ENCODE measurements at places on chromosomes 1 and 21.

DNA sequence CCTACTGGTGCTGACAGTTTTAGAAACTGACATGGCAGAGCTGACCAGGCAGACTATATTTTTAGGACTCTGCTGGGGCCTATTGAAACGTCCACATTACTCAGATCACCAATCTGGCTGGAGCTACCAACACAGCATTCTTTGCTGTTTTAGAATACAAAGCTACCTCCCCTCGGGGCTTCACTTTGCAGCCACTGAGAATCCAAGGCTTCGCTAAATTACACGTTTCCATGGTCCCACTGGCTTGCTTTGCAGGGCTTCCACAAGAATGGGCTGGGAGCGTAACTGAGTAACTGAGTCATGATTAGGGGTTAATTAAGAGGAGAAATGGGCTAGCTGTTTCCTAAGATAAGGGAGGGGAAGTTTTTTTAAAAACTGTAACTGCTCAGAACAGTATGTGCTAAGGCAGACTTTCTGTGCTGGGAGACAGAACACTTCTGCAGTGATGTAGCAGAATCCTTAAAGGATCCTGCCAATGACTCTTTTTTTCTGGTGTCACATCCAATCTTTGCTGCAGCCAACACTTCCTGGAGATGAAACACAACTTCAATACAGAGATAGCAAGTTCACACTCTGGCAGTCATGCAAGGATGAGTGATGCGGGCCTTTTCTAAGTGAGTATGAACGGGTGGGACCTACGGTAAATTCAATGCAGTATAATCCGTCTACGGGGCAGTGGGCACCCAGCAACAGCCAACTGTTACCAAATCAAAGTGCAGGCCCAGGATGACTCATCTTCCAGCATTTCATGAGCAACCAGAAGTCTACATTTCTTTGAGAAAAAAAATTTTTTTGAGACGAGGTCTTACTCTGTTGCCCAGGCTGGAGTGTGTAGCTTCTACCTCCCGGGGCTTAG is 21.5 kb downstream of the NDUFS5 start:
- DNase-seq = no peak

- no peak for DNase-seq
These were observed 107.2 kb upstream of the VAV3 start for GRCh38 chr1:108072212-108072611.

DNA sequence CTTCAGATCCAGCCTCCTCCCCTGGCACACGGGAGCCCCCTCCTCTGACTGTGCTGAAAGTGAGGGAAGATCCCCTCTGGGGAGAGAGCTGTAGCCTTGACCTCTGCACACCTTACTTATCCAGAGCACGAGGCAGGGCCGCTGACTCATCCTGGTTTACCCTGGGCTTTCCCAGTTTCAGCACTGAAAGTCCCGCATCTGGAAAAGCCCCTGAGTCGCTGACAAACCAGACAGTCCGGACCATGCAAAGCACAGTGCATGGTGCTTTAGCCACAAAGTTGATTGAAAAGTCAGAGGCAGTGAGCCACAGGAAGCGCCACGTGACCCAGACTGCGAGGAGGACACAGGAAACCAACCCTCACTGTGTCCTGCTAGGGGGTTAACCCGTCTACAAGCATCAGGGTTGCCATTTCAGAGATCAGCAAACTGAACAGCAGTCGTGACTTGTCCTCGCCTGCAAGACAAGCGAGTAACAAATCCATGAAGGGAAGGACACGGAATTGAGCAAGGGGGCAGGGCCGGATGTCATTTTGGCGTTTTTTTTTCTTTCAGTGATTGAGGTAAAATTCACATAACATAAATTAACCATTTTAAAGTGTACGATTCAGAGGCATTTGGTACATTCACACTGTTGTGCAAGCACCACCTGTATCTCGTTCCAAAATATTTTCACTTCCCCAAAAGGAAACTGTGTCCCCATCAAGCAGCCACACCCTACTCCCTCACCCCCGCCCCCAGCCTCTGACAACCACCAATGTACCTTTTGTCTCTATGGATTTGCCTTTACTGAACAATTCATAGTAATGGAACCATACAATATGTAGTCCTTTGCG is 19.9 kb upstream of the IFNGR2 start:
- DNase-seq = peak; percentile 43

DNA sequence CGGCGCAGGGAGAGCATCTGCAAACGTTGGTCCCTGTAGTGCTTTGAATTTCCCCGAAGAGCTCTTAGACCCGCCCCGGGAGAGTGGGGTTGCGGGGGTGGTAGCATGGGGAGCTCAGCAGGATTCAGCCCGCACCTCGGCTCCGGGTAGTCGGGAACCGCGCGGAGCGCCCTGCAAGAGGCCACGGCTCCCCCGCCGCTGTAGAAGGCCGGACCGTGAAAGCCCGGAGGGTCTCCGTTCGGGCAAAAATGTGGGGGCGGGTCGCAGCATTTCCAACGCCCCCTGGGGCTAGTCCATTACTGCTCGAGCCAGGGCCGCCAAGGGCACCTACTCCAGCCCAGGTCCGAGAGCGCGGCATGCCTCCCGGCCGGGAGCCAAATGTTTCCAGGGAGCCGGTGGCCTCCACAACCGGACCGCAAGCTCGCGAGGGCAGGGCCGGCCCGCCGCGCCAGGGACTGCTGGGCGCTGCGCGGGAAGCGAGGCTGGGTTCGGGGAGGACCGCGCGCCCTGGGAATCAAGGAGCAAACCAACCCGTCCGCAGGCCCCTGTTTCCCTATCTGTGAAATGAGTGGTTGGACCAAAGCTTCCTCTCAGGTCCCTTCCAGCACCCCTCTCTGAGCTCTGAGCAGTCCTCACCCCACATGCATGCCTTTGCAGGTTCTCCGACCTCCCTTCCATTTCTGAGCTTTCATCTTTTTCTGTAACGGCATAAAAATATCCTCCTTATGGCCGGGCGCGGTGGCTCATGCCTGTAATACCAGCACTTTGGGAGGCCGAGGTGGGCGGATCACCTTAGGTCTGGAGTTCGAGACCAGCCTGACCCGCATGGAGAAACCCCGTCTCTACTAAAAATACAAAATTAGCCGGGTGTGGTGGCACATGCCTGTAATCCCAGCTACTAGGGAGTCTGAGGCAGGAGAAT is 775 bp upstream of the TMEM63A start:
- peak; percentile 24 for DNase-seq

GRCh38 chr1:85128316-85128715 is 72.5 kb downstream of the SYDE2 start:
- no peak for DNase-seq

DNA sequence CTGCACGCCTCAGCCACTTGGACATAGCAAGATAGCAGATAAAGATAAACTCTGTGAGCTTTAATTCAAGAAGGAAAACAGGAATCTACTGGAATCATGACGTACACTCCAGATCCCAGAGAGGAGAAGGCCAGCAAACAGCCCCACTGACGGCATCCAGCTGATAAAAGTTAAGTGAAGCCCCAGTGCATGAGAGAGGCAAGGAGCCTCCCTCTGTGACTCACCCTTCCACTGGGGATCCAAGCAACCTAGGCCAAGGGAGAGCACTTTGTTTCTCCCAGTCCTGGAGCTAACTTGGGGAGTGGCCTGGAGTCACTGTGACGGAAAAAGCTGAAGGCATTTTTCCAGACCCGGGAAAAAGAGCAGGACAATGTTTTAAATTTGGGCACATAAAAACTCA is 270.0 kb downstream of the AKT3 start:
- DNase-seq = no peak

GRCh38 chr21:29825936-29826335 is 113.9 kb downstream of the GRIK1 start:
- DNase-seq = no peak

DNA sequence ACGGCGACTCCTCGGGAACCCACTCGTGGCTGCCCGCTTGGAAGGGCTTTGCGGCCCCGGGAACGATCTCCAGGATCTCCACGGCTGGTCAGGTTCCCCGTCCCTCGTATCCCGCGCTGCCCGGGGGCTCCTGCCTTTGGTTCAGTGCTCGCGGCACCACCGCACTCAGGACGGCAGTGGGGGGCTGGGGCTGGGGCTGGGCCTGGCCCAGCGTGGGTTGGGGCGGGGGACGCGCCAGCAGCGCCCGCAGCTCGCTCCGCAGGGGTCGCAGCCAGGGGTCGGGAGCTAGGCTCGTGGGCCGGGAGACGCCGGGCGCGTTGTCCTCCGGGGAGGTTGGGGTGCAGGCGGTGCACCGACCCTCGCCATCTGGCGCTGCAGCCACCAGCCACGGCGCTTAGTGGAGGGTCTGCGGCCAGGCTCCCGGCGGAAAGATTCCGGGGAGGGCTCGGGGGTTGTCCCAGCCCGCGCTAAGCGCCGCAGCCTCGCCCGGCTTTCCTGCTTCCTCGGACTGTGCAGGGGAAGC is 8.9 kb downstream of the SIM2 start:
- DNase-seq = no peak

GRCh38 chr21:20388400-20388799 is 609.8 kb upstream of the NCAM2 start:
- DNase-seq = no peak

DNA sequence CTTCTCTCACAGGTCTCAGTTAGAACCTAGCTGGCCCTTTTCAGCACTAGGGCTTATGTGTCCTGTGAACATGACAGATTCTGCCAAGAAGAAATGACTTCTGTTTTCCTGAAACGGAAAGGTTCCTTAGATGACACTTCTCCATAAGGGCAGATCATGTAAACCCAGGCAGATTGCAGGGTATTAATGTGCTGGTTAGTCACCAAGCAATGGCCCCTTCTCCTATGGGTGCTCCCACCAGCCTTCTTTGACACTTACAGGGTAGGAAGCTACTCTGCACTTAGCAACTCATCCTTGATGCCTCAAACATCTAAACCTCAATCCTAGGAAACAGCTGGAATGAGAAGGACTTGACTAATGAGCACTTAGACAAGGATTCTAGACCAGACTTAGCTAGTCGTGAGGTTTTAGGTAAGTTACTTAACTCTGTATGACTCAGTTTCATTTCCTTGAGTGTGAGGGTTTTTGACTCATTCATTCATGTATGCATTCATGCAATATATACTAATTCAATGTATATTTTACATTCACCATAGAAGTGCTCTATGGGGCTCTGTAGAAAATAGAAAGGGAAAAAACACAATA is 74.1 kb upstream of the PLXNA2 start:
- no peak for DNase-seq

DNA sequence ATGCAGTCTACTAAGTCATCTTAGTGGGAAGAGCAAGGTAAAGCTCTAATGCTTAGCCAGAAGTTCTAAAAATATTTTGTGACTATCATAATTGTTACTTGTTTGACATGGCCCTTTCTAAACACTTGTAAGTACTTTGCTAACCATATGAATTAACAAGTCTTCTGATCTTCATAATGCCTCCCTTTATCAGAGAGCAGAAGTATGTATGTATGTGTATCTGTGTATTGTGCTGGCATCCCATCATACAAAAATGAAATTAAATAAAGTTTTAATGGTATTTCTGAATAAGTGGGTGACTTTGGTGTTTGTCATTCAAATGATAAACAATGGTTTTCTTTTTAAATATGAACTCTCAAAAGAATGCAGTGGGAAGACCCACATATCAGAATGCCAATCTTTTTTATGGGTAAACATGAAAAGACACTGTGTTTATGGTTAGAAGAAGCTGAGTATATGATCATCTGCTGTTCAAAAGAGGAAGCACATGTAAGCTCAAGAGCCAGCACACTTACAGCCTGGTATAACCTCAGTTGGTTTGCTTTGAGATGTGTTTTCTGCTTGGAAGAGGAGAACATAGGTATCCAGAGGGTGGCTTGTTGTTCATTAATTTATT is 159.6 kb downstream of the CLEC20A start:
- no peak for DNase-seq

DNA sequence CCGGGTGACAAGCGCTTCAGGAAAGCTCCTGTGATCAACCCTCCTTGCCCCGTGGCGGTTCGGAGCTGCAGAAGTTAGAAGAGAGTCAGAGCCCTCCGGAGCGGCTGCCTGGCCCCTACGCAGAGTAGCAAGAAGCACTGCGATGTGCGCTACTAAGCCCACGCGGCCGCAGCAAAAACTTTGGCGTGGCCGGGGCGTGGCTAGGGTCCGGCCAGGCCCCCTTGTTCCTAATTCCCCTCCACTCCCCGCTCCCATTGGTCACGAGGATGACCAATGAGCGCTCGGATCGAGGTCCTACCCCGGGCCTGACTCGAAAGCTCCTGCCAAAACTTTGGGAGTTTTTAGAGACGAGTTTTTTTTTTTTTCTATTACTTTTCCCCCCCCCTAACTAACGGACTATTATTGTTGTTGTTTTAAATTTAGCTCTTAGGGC is at the start of gene HLX:
TSS of gene HLX (plus strand) at position 368 of the 433 bp plus-strand sequence. CDS start 415 bp downstream, outside the sequence.
- DNase-seq = no peak

GRCh38 chr1:29281571-29281970 is 45.2 kb downstream of the PTPRU start:
- no peak for DNase-seq

GRCh38 chr1:183685112-183685713 is 32.1 kb upstream of the APOBEC4 start:
- peak; percentile 12 for DNase-seq

DNA sequence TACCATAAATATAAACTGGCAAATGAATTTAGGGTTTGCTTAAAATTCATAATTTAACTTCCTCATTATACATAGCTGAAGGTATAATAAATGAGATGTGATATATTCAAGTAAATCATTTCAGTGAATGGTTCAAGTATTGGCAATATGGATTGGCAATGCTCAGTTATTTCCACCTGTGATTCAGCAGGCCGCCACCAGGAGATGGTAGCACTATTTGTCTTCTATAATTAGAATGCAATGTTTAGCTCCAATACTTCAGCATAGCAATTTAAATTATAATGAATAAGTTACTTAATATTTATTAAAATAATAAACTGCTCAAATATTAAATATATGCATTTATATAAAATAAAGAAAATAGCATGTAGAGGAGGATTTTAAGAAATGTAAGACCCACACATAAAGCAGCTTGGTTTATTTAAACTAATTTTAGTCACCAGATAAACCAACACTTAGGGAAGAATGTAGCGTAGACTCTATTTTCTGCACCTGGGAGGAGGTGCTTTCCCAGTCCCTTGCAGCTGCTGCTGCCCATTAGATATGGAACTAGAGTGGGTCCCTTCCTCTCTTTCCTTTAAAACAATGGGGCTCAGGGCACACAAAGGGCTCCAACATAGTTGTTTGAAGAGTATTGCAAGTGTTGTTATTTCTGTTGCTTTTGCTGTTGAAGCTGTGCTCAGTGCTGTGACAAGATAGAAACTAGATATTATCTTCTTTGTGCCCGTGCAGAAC is 62.1 kb downstream of the PLPPR4 start:
- no peak for DNase-seq

GRCh38 chr1:94322696-94323095 is 85.3 kb upstream of the ARHGAP29 start:
- DNase-seq = no peak

GRCh38 chr1:55275151-55275748 is 60.1 kb upstream of the USP24 start:
- no peak for DNase-seq
